Stimulated activated CD4-positive, alpha-beta T cell treated with anti-CD3 and anti-CD28 coated beads, Interleukin-4, amount 100 ng/mL, for 4 hours (primary cell): ENCODE measurements at places on chromosomes 12 and 14.

DNA sequence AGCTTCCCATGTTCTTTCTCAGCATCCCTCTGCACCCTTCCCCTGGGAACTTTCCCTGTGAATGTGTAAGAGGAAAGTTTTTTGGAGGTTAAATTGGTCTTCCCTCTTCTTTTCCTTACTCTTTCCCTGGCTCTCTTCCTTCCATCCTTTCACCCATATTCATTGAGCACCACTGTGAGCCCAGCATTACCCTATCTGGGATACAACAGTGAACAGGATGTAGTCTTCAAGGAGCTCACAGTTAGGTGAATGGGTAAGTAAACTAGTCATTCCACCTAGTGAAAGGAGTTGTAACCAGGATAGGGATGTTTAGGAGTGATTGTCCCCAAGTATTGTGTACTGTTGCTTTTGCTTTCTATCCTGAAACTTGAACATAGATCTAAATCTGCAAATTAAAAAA lies 123.8 kb downstream of the MYRFL start:
- no peak for DNase-seq

GRCh38 chr12:49661191-49661590 lies 37.8 kb downstream of the PRPF40B start:
- no peak for DNase-seq

GRCh38 chr12:64088431-64089349 lies 133.4 kb downstream of the KICS2 start:
- DNase-seq, result no peak

- DNase-seq, result no peak
Measured at GRCh38 chr12:119229205-119229604, 50.5 kb downstream of the HSPB8 start.

- no peak for DNase-seq
Measured at GRCh38 chr14:103121121-103121845, 2.0 kb upstream of the TNFAIP2 start.

GRCh38 chr12:122789637-122790036 lies 15.3 kb downstream of the CCDC62 start:
- DNase-seq, result no peak

- DNase-seq, result no peak
Measured at GRCh38 chr14:102645746-102646440, 53.4 kb downstream of the RCOR1 start.

GRCh38 chr14:103130965-103131364 lies 7.7 kb downstream of the TNFAIP2 start:
- DNase-seq, result no peak

- DNase-seq, result no peak
Measured at GRCh38 chr12:46664761-46665287, 161.0 kb downstream of the SLC38A4 start.

- DNase-seq, result no peak
Measured at GRCh38 chr12:118982302-118982701, 961 bp downstream of the SRRM4 start.

- DNase-seq, result no peak
Measured at GRCh38 chr12:6069437-6070093, 54.9 kb downstream of the VWF start.

GRCh38 chr12:130013771-130014484 lies 110.1 kb upstream of the TMEM132D start:
- peak; percentile 24 for DNase-seq

DNA sequence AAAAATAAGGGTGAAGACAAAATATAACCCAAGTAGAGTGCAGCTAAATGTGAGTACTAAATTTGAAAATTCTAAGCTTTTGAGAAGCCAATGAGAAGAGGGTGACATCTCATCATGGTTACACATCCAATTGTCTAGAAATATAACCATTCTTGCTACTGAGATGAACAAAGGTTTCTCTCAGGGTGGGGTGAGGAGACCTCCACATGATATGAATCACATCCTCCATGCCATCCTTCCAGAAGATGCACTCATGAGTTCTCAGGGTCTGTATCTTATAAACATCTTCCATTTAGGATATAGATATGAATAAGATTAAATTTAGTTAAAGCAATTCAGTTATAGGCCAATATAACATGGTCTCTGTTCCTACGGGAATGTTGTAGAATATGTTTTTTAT lies 38.9 kb upstream of the E2F7 start:
- no peak for DNase-seq

DNA sequence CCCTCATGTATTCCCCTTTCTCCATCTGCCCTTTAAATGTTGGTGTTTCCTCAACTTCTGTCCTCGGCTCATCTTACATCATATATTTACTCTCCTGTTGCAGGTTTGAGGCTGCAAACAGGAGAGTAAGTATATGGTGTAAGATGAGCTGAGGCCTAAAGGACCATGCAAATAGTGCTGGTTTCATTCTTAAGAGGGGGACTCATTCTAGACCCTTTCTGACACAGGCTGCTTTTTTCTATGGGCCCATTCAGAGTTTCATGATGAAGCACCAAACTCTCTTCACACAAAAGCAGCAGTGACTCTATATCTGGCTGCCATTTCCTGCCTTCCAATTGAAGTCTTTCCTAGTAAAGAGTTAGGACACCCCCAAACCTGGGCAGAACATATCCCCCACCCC lies 218.5 kb downstream of the PHLDA1 start:
- no peak for DNase-seq

GRCh38 chr12:125210104-125210755 lies 145.0 kb downstream of the AACS start:
- DNase-seq, result no peak

GRCh38 chr14:91367173-91368171 lies 50.1 kb downstream of the CCDC88C start:
- peak; percentile 54 for DNase-seq

DNA sequence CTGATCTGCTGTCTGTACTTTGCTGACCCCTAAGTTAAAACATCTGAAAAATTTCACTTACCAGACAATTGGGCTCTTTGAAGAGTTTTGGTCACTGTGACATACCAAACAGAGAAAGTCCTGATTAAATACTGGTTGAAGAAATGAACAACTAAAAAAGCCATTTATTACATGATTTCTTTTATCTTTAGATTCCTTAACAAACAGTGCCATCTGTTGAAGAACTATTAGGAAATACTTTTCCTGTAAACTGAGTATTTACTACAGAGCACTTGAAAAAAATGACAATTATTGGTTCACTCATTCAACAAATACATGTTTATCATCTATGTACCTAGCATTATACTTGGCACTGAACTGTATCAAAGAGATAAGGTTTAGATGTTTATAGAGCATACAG lies 6.5 kb upstream of the WASHC4 start:
- no peak for DNase-seq

GRCh38 chr14:55477680-55478079 lies 37.3 kb upstream of the TBPL2 start:
- no peak for DNase-seq

- no peak for DNase-seq
Measured at GRCh38 chr12:26748741-26749431, 84.1 kb downstream of the ITPR2 start.

DNA sequence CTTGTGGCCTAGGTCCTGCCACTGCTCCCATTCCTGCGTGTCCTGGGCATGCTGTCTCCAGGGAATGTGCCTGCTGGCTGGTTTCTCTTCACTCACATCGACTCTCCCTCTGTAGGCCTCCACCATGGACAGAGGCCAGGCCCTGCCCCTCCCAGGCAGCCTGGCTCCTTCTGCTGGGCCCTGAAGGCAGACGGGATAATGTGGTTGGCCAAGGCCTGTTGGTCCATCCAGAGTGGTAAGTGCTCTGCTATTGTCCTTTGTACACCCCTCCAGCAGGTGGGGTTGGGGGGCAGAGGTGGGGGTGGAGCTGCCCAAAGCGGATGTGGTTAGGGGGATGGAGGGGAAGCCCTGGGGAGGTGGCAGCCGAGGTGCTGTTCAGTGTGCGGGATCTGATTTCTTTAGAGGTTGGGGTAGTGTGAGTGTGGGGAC lies 9.5 kb upstream of the NR4A1 start:
- peak; percentile 21 for DNase-seq

- DNase-seq, result peak; percentile 37
Measured at GRCh38 chr14:53539489-53540126, 386.5 kb upstream of the DDHD1 start.

- no peak for DNase-seq
Measured at GRCh38 chr12:9134981-9135628, 19.4 kb upstream of the A2M start.

DNA sequence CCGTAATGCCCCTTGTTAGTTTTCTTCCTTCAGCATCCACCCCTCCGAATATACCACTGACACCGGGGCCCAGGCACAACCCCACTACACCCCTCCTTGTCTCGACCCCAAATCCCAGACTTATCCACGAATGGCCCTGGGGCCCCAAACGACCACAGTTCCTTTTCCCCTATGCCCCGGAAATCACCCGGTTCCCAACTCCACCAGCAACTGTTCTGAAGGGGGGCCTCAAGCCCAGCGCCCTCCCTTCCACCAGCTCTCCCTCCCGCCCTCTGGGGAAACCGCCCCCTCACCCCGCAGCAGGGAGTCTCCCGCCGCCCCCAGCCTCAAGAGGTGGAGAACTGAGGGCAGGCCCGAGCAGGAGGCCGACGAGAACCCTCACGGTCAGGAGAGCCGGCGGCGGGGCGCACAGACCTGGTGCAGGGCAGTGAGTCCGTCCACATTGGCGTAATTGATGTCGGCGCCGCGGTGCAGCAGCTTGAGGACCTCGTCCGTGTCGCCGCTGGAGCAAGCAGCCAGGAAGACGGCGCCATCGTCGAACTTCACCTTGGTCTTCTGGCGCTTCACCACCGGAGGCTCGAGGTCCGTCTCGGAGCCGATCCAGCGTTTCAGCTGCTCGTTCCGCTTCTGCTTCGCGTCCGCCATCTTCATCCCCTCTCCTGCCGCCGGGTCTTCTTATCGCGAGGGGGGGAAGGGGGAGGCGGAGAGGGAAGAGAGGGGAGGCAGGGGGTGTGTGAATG lies 446 bp downstream of the PPP1R12A start:
- DNase-seq, result peak; percentile 46

- DNase-seq, result no peak
Measured at GRCh38 chr12:127041985-127042625, 1224.9 kb upstream of the TMEM132C start.

DNA sequence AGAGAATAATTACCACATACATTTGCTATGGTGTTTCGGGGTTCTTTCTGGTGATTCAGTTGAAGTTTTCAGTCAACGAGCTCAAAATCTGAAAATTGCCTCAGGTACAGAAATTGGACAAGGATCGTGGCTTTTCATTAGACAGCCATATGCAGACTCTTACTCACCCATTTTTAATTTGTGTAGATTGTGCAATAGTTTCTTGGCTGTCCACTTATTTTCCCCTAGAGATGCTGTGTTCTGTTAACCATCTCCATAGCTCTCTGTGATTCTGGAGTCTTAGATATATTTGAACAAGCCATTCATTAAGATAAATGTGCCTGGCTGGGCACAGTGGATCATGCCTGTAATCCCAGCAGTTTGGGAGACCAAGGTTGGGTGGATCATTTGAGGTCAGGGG lies 497.1 kb upstream of the RPL10L start:
- no peak for DNase-seq

- no peak for DNase-seq
Measured at GRCh38 chr12:31740628-31741027, 11.8 kb upstream of the AMN1 start.

DNA sequence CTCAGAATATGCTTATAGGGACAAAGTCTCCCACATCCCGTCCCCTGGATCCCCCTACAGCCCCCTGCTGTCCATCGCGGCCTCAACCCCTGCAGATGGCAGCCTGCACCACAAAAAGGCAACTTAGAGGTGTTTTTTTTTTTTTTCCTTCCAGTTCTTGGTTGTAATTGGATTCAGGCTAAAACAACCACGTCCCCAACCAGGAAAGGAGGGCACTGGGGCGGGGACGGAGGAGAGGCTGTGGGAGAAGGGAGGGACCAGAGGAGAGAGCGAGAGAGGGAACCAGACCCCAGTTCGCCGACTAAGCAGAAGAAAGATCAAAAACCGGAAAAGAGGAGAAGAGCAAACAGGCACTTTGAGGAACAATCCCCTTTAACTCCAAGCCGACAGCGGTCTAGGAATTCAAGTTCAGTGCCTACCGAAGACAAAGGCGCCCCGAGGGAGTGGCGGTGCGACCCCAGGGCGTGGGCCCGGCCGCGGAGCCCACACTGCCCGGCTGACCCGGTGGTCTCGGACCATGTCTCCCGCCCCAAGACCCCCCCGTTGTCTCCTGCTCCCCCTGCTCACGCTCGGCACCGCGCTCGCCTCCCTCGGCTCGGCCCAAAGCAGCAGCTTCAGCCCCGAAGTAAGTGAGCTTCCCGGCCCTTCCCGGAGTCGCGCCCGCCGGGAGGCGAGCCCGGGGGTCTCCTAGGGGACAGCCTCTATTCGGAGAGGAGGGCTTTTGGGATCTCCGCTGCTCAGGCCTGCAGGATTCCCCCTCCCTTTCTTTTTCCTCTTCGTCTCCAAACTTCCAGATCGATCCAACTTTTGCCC lies at the start of gene MMP14:
MMP14 (plus strand) TSS at position 285 of the 813 bp plus-strand sequence; CDS start at position 518, 233 bp downstream.
- DNase-seq, result no peak

DNA sequence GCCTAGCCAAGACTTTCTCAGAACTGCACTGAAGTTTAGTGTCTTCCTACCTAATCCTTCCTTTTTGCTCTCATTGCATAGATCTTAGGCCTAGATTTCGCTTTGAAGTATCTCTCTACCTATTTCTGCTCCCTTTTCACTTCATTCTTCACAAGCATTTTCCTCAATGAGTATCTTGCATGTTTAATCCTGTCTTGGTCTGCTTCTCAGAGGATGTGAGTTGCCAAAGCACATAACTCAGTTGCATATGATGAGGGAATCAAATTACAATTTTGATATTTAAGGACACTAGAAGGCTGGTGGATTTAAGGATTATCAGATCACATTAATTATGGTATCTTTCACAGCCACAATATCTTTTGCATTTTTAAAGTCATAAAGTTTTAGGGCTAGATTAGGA lies 195.5 kb upstream of the DAAM1 start:
- DNase-seq, result no peak

- no peak for DNase-seq
Measured at GRCh38 chr12:47768323-47768811, 4.7 kb upstream of the SLC48A1 start.

GRCh38 chr14:26820138-26820537 lies 222.3 kb upstream of the NOVA1 start:
- no peak for DNase-seq

DNA sequence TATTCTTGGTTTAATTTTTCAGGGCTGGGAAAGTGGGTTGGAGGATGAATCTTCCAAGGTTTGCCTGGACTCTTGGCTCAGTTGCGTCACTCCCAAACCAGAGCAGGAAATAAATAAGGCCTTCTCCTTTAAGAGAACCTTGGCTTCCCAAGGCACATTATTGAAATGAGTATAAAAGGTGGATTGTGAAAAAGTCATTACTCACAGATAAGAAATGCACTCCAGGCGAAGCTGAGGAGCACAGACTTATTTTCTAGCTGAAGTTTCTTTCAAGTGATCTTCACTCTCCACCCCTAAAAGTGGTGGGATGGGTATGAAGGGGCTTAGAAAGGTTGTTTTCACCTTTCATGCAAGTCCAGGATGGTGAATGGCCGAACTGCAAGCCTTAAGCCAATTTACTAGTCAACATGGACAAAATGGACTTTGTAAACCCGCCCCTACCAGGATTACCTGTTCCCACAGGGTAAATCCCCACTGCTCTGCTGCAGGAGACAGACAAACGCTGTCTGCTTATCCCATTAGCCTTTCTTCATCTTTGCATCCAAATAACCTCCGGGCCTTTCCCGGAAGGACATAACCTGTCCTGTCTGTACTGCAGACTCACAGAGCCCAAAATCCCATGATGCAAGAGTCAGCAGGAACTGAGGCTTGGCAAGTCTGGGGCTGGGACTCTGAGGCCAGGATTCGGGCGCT lies 207.6 kb downstream of the BCL11B start:
- no peak for DNase-seq
